CD14-positive monocyte (primary cell): ENCODE measurements at places on chromosomes 11 and 22.
A peak's percentile ranks its signal among the peaks of the same experiment; 100 is the strongest.

GRCh38 chr11:57484141-57484710 is 23.9 kb downstream of the RTN4RL2 start:
- peaks cover 7% of the 10 kb centered on the region for H3K27me3 ChIP-seq
- no peak overlapping the region for H3K4me3 ChIP-seq
- peak; percentile 70 for DNase-seq
- peaks cover 20% of the 10 kb centered on the region for H3K36me3 ChIP-seq
- no peak overlapping the region for H3K27ac ChIP-seq

DNA sequence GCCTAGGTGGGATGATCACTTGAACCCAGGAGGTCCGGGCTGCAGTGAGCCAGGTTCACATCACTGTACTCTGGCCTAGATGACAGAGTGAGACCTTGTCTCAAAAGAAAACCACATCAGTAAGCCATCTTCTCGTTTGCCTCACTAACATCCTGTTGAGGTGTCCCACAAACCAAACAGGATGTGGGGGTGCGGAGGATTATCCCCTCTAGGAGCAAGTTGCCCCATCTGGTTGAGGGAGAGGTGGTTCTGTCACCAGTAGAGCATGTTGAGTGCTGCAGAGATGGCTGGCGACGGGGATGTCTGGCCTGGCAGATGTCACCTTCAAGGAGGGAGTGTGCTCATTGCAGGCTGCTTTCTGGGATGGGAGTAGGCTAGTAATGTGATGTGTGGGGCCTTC is 72.4 kb downstream of the ZNRF3 start:
- H3K36me3 ChIP-seq: no peaks in the 10 kb centered on the region
- no peak overlapping the region for H3K4me3 ChIP-seq
- no peak overlapping the region for H3K27ac ChIP-seq
- no peak for DNase-seq
- H3K27me3 ChIP-seq: peaks cover 29% of the 10 kb centered on the region
- H3K4me1 ChIP-seq: peaks cover 13% of the 10 kb centered on the region

DNA sequence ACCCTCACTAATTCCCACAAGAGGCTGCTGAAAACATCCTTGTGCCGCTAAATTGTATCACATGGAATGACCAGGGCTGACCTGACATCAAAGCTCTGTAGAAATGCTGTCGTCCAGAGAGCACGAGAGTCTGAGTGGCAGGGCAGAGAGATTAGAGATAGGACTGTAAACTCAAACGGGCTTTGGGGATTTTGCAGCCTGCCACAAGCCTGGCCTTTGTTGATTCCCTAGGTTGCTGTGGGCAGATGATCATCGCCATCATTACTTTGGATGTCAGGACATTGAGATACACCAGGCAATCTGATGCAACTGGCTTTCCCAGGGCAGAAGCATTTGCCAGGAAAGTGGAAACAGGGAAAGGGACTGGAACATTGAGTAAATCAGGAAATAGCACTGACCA is 131.6 kb downstream of the ETS1 start:
- DNase-seq: no peak
- no peaks in the 10 kb centered on the region for H3K27me3 ChIP-seq
- no peak overlapping the region for H3K4me3 ChIP-seq
- H3K4me1 ChIP-seq: no peaks in the 10 kb centered on the region

DNA sequence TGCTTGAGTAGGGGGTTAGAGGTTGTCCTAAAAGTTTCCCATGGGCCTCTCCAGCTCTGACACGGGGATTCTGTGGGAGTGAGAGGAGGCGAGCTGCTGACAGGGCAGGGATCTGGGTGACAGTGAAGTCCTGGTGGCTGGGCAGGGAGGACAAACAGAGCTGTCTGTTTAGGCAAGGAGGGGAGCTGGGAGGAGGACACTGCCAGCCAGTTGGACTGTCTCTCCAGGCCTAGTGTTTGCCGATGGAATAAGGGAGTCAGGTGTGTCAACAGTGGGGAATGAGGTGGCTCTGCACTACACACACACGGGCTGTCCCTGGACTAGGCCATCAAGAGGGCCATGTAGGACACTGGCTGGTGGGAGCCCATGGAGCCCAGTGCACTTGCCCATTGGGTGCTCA is 20.6 kb upstream of the SYT7 start:
- H3K27me3 ChIP-seq: no peaks in the 10 kb centered on the region
- DNase-seq: no peak
- H3K4me1 ChIP-seq: no peaks in the 10 kb centered on the region
- no peak overlapping the region for H3K4me3 ChIP-seq
- H3K36me3 ChIP-seq: no peaks in the 10 kb centered on the region

DNA sequence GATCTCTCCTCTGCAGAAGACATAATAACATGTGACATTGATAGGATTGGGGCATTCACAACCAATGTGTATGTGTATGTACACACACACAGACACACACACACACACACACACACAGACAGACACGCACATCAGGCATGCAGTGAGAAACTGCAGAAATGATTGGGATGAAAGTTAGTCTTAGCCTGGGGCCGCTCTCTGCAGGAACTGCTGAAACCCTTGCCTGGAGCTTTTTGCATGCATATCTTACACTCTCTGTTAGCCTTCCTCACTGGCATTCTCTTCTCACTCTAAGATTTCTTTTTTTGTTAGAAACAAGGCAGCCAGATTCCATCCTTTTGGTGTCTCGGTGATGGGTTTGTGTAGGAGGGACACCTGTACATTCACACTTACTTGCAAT is 337.9 kb downstream of the NELL1 start:
- H3K27ac ChIP-seq: no peak overlapping the region
- no peak overlapping the region for H3K4me3 ChIP-seq
- no peaks in the 10 kb centered on the region for H3K4me1 ChIP-seq
- no peaks in the 10 kb centered on the region for H3K27me3 ChIP-seq

GRCh38 chr11:100630898-100631297 is 56.2 kb upstream of the ARHGAP42 start:
- H3K27ac ChIP-seq: no peak overlapping the region
- no peak overlapping the region for H3K4me3 ChIP-seq
- H3K4me1 ChIP-seq: no peaks in the 10 kb centered on the region
- no peaks in the 10 kb centered on the region for H3K36me3 ChIP-seq
- no peak for DNase-seq
- no peaks in the 10 kb centered on the region for H3K27me3 ChIP-seq

- no peaks in the 10 kb centered on the region for H3K27me3 ChIP-seq
- H3K4me3 ChIP-seq: peak overlapping the region; percentile 69
- H3K27ac ChIP-seq: no peak overlapping the region
Observed at GRCh38 chr22:49849161-49850020, 4.3 kb upstream of the ZBED4 start.

GRCh38 chr11:94675813-94676212 is 92.3 kb upstream of the AMOTL1 start:
- no peak overlapping the region for H3K27ac ChIP-seq
- no peak for DNase-seq
- H3K36me3 ChIP-seq: no peaks in the 10 kb centered on the region
- H3K27me3 ChIP-seq: no peaks in the 10 kb centered on the region

- H3K4me3 ChIP-seq: no peak overlapping the region
- no peaks in the 10 kb centered on the region for H3K36me3 ChIP-seq
- no peak for DNase-seq
- no peak overlapping the region for H3K27ac ChIP-seq
- H3K4me1 ChIP-seq: peaks cover 23% of the 10 kb centered on the region
Observed at GRCh38 chr22:37951305-37951704, 2.1 kb downstream of the C22orf23 start.

DNA sequence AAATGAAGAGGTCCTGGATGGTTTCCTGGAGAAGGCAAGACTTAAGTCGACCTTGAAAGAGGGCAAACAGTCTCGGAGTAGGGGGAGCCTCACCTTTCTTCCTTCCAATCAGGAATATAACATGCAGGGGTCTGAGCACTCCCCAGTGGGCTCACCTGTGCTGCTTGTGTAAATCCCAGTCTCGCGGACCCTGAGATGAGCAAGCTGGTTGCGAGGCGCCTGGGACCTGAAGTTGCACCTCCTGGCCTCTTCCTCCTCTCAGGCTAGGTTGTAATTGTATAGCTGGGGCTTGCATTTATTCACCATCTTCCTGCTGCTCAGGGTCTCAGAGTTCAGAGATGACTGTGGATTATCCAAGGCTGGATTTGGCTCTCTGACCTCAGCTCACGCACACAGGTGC is 7.5 kb upstream of the WBP2NL start:
- no peak overlapping the region for H3K4me3 ChIP-seq
- DNase-seq: no peak
- peaks cover 5% of the 10 kb centered on the region for H3K27me3 ChIP-seq
- H3K27ac ChIP-seq: no peak overlapping the region
- H3K4me1 ChIP-seq: no peaks in the 10 kb centered on the region

DNA sequence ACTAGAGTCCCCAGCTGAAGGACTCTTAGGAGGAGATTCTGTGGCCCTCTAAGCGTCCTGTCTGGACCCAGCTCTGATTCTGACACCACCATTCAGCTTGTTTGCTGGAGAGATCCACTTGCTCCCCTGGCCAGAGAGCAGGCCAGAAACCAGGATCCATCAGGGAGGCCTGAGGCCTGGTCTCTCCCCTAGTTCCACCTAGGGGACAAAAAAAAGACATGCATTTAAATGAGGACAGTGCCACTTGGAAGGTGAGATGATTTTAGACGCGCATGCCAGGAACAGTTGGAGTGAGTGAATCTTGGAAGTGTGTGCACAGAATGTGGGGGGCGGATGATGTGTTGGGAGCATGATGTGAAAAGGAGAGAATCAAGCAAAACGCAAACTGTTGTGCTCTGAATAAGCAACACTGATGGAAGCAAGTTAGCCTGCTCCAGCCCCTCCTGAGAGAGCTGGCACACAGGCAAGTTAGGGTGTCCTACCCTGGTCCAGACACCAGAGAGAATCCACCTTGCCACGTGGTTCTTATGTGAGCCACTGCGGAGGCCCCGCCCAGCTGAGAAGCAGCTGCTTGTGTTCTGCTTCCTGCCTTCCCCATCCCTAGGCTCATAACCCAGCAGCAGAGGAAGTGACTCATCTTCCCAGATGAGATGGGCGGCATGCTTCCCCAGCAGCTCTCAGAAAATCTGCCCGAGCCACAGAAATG is 8.0 kb upstream of the SLCO2B1 start:
- no peaks in the 10 kb centered on the region for H3K27me3 ChIP-seq
- H3K27ac ChIP-seq: no peak overlapping the region
- H3K4me1 ChIP-seq: peaks cover 34% of the 10 kb centered on the region
- DNase-seq: peak; percentile 96
- H3K36me3 ChIP-seq: no peaks in the 10 kb centered on the region
- no peak overlapping the region for H3K4me3 ChIP-seq

- H3K4me1 ChIP-seq: peaks cover 27% of the 10 kb centered on the region
- H3K27me3 ChIP-seq: no peaks in the 10 kb centered on the region
- DNase-seq: no peak
- no peaks in the 10 kb centered on the region for H3K36me3 ChIP-seq
- H3K27ac ChIP-seq: no peak overlapping the region
Observed at GRCh38 chr11:102464859-102465500, 12.4 kb upstream of the TMEM123 start.

DNA sequence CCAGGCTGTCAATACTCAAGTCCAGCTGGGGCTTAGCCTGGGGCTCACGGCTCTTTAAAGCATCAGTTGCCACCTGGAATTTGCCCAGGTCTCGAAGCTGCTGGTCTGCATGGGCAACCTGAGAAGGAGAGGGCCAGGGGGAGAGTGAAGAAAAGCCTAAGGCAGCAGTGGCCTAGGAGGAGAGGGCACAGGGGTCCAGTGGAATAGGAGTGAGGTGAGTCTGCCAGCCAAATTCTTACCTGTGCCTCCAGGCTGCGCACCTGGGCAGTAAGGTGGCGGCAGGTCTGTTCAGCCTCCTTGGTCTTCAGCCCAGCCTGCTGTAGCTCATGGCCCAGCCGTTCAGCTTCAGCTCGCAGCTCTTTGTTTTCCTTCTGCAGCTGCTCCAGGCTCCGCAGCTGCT is 10.0 kb downstream of the IL18BP start:
- H3K4me3 ChIP-seq: no peak overlapping the region
- H3K27me3 ChIP-seq: no peaks in the 10 kb centered on the region
- no peaks in the 10 kb centered on the region for H3K4me1 ChIP-seq
- DNase-seq: no peak
- H3K36me3 ChIP-seq: peaks cover 99% of the 10 kb centered on the region

DNA sequence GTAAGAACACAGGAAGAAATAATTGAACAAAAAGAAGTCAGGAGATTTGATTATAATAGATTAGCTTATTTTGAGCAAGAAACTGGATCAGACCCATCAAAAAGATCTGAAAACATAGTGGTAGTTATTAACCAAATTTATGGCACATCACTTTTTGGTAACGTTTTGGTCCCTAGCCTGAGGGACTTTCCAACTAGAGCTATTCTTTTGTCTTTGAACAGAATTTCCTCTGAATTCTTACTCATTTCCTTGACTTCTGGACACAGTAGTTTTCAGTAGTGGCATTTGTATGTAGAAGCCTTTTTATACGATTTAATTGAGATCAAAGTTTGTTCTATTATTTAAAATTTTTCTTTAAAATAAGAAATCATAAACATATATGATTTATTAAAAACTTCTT is 96.5 kb upstream of the PDGFD start:
- no peaks in the 10 kb centered on the region for H3K27me3 ChIP-seq
- no peaks in the 10 kb centered on the region for H3K36me3 ChIP-seq
- no peaks in the 10 kb centered on the region for H3K4me1 ChIP-seq
- no peak overlapping the region for H3K4me3 ChIP-seq

GRCh38 chr11:12392672-12393071 is 15.3 kb downstream of the PARVA start:
- no peaks in the 10 kb centered on the region for H3K27me3 ChIP-seq
- no peaks in the 10 kb centered on the region for H3K4me1 ChIP-seq
- no peaks in the 10 kb centered on the region for H3K36me3 ChIP-seq
- no peak overlapping the region for H3K4me3 ChIP-seq

GRCh38 chr11:78830277-78830819 is 255.7 kb upstream of the NARS2 start:
- peaks cover 2% of the 10 kb centered on the region for H3K27me3 ChIP-seq
- H3K4me1 ChIP-seq: peaks cover 37% of the 10 kb centered on the region
- H3K36me3 ChIP-seq: no peaks in the 10 kb centered on the region
- no peak overlapping the region for H3K4me3 ChIP-seq

DNA sequence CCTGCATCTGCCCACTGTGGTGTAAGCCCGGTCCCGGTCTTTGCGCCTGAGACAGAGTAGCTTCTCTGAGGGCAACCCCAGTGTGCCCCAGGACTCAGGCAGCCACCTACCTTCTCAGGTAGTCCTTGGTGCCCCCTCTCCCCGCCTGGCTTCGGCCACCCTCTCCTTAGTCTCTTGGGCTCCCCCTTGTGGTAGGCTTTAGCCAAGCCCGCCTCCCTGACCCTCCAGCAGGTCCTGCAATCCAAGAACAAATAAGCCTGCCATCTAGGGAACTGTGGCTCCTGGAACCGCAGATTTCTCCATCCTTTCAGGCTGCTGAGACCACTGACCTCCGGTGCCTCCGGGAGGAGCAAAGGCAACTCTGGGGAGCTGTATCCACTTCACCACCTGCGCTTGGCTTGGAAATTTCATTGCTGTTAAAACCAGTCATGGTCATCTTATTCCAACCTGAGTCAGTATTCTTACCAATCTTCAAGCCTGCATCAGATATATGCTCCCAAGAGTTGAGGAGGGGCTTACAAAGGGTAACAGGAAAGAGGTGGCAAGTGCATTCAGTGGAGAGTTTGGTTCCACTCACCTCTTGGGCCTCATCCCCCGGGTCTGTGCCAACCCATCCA is 52.8 kb upstream of the TENM4 start:
- no peaks in the 10 kb centered on the region for H3K36me3 ChIP-seq
- H3K27ac ChIP-seq: no peak overlapping the region
- H3K27me3 ChIP-seq: peaks cover 9% of the 10 kb centered on the region
- DNase-seq: peak; percentile 40
- H3K4me1 ChIP-seq: no peaks in the 10 kb centered on the region
- no peak overlapping the region for H3K4me3 ChIP-seq

- no peak overlapping the region for H3K4me3 ChIP-seq
- H3K36me3 ChIP-seq: peaks cover 2% of the 10 kb centered on the region
- no peaks in the 10 kb centered on the region for H3K27me3 ChIP-seq
- H3K4me1 ChIP-seq: peaks cover 31% of the 10 kb centered on the region
- no peak overlapping the region for H3K27ac ChIP-seq
Observed at GRCh38 chr22:19929586-19930550, 11.7 kb upstream of the COMT start.

- H3K4me3 ChIP-seq: no peak overlapping the region
- H3K27me3 ChIP-seq: no peaks in the 10 kb centered on the region
- H3K27ac ChIP-seq: no peak overlapping the region
- H3K36me3 ChIP-seq: no peaks in the 10 kb centered on the region
- no peak for DNase-seq
Observed at GRCh38 chr11:14449302-14449714, 50.3 kb downstream of the COPB1 start.
